Anterior cingulate cortex (tissue), 58 donors: ENCODE measurements at places on chromosomes 11 and 22.
A peak's percentile ranks its signal among the peaks of the same experiment; 100 is the strongest.

DNA sequence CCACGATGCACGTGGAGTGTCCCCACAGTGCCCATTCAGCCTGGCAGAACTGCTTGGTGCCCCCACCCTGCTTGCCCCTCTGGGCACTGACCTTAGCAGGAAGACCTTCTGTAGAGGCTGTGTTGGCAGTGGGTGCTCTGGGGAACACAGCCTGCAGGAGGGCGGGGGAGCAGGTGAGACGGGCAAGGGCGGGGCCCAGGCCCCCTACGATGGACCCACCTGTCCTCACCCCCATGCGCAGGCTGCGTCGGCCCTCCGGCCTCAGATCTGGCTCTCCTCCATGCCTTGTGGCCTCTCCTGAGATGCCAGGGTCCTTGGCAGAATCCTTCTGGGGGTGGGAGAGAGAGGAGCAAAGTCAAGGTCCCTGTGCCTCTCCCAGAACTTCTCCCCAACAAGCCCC lies 10.9 kb downstream of the CDC42BPG start:
- no peak for DNase-seq

- DNase-seq: no peak
Measured at GRCh38 chr11:70916351-70916750, 336.0 kb downstream of the SHANK2 start.

DNA sequence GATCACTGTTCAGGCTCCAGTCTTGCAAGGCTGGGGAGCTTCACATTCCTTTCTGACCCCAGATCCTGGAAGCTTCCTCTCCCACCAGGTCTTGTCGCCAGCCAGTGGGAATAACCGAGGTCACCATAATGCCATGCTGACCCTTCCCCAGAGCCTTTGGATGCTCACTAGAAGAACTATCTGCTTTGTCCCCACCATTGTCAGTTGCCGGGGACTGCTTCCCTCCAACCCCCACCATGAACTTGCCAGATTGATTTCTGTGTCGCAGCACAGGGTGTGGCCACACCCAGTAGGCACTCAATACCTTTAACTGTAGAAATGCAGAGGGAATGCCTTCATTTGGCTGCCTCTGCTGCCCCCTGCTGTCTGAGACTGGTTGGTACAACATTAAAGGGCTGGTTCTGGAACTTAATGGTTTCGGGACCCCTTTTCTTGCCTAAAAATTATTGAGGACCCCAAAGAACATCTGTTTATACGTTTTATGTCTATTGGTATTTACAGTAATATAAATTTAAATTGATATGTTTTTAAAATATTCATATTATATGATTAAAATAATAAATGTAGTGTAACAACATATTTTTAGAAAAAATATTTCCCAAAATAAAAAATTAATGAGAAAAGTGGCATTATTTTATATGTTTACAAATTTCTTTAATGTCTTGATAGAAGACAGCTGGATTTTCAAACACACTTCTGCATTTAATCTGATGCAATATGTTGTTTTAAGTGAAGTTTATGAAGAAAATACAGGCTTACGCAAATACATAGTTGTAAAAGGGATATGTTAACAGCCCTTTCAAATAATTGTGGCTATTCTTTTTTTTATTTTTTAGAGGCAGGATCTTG lies 6.7 kb upstream of the GDPD5 start:
- peak; percentile 32 for DNase-seq

- DNase-seq: no peak
Measured at GRCh38 chr22:27765706-27766291, 35.8 kb downstream of the MN1 start.

GRCh38 chr11:78977009-78977408 lies 402.3 kb upstream of the NARS2 start:
- DNase-seq: no peak

- DNase-seq: no peak
Measured at GRCh38 chr11:15845261-15845660, 511.1 kb downstream of the SOX6 start.

DNA sequence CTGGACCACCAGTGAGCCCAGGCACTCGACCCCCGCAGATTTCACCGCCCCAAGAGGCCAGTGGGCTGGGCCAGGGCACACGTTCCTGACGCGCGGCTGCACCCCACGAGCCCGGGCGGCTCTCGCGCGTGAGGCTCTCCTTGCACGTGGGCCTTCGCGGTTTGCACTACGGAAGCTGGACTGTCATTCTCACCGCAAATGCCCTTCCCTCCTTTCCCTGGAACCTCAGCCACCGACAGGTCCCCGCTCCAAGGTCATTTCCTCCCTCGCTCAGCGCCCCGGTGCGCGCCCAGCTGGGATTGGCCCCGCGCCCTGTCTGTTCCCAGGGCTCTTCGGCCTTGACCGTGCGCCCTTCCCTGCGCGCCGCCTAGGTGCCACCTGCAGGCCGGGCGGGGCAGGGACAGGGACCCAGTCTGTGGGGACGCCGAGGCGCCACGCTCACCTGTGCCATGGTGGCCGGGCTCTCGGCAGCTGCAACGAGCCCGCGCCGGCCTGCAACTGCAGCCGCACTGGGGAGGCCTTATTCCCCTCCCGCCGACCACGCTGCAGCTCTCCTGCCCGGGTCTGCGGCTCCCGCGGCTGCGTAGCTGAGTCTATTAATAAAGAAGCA lies 2.1 kb upstream of the CPT1A start:
- peak; percentile 7 for DNase-seq

GRCh38 chr11:31233425-31233824 lies 136.1 kb downstream of the DCDC1 start:
- no peak for DNase-seq

DNA sequence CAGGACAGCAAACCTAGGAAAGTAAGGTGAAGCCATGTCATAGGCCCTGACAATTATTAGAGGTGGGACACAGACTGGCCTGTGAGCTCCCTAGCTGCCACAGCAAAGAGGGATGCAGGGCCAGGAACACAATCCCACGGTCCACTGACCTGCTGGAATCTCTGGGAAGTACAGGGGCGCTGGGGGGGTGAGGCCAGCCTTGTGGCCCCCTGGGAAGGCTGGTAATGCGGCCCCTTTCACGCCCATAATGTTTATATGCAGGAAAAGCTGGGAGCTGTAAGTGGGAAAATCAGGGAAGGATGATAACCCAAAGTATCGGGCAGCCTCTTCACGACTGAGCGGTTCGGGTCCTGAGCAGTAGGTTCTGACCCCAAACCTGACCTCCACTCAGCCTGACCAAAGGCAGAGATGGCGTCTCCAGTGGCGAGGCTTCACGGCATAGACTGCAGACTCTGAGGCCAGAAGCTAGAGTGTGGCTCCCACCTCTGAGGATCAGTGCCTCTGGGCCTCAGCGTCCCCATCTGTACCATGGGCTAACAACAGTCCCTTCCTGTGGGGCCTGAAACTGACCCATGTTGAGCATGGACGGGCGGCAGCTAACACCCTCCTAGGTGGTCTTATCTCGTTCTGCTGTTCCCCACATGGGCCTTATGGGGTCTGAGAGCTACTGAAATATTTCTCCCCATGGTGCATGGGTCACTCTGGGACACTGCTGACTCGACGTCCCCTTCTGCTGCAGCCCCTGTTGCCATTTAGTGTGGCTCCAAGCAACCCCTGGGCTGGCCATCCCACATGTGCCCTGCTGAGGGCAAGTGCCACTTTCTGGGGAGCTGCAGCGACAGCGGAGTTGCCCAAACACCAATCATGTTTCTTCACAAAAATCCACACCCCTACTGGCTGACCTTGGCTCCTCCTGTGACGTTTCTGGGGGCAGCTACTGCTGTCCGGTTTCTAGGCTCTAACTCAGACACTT lies 101.8 kb downstream of the PHF21B start:
- DNase-seq: no peak

DNA sequence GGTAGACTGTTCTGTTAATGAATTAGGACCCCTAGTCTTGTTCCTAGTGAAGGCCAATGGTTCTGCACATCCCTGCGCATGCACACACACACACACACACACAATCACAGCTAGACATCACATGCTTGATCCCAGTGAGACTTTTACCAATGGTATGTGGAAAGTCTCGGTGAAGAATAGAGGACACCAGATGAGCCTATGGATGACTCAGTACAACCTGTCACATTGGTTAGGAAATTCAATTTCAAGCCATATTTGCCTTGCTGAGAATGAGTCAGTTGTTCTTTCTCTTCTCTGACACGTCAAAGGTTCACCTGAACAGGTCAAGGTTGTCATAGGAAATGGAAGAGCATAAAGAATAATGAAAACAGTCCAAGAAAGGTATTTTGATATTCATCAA lies 122.0 kb downstream of the SLC17A6 start:
- no peak for DNase-seq

- DNase-seq: no peak
Measured at GRCh38 chr11:11520231-11521015, 101.4 kb downstream of the GALNT18 start.

GRCh38 chr22:27747396-27748221 lies 53.9 kb downstream of the MN1 start:
- no peak for DNase-seq

DNA sequence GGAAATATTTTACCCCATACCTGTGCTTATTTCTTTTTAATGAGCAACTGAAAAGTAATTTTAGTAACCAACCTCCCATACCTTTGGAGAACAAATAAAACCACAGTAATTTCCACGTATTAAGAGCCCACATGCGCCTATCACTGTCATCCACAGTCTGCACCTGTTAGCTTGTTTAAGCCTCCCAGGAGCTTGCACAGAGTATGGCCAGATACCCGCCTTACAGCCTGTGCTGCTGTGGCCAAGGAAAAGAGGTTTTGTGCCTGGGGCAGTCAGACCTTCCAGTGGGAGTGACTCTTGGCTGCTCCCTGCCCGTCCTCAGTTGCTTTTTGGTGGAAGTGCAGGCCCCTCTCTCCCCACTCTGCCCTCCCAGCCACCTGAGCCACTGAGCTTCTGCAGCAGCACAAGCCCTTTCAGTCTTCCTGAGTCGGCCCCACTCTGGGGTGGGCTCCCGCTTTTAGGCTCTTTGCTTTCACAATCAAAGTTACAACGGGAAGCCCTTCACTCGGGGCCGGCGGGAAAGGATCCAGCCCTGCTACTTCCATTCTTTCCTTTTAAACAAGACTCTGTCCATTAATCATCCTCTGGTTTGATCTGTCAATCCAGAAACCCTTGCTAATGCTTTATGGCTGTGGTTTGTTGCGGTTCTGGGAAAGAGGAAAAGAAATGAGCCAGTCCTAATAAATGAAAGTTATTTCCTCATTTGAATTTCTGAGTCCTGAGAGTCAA lies 308.8 kb downstream of the TBC1D22A start:
- no peak for DNase-seq

- DNase-seq: no peak
Measured at GRCh38 chr22:46575911-46576555, 38.6 kb upstream of the CELSR1 start.

DNA sequence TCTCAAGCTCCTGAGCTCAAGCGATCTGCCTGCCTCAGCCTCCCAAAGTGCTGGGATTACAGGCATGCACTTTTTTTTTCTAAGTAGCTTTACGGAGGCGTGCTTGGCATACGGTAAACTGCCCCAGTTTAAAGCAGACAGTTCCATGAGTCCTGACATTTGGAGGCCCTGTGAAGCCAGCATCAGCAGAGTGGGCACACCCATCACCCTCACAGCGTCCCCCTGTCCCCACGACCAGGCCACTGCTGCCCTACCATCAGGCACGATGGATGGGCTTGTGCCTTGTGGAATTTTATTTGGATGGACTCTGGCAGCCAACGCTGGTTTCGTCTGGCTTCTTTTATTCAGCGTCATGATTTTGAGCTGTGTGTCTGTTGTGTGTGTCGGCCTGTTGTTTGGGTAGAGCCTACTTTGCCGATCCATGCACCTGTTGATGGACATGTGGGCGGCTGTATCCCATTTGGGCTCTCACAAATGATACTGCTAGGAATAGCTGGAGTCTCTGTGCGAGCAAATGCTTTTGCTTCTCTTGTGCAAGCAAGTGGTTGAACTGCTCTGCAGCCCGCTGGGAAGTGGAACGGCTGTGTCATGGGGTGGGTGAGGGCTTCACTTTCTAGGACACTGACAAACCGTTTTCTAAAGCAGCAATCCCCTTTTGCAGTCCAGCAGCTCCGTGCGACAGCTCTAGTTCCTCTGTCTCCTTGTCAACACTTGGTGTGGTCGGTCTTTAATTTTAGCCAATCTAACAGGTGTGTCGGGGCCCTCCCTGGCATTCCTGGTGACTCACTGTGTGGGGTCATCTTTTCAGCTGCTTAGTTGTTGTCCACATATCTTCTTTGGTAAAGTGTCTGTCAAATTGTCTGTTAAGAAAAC lies 23.8 kb downstream of the KCNQ1 start:
- no peak for DNase-seq

DNA sequence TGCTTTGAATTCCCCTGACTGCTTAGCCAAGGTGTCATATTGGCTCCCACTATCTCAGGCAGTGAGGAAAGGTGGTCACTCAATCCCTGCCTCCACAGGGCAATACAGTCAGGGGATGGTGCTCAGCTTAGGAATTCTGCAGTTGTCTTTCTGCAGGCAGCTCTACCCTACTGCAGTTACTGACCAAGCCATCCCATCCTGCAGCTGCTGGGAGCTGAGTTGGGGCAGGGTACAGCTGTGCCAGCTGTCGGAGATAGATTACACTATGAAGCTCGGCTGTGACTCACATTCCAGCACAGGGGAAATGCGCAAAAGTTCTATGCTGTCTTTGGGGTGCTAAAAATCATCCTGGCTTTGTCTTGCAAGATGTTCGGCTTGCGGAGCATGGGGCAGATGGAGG lies 4.4 kb upstream of the DAGLA start:
- no peak for DNase-seq

- no peak for DNase-seq
Measured at GRCh38 chr11:46898396-46899095, 19.8 kb downstream of the LRP4 start.

- no peak for DNase-seq
Measured at GRCh38 chr11:69350040-69350439, 56.1 kb downstream of the MYEOV start.

- DNase-seq: no peak
Measured at GRCh38 chr11:43489869-43490465, 131.2 kb downstream of the TTC17 start.

DNA sequence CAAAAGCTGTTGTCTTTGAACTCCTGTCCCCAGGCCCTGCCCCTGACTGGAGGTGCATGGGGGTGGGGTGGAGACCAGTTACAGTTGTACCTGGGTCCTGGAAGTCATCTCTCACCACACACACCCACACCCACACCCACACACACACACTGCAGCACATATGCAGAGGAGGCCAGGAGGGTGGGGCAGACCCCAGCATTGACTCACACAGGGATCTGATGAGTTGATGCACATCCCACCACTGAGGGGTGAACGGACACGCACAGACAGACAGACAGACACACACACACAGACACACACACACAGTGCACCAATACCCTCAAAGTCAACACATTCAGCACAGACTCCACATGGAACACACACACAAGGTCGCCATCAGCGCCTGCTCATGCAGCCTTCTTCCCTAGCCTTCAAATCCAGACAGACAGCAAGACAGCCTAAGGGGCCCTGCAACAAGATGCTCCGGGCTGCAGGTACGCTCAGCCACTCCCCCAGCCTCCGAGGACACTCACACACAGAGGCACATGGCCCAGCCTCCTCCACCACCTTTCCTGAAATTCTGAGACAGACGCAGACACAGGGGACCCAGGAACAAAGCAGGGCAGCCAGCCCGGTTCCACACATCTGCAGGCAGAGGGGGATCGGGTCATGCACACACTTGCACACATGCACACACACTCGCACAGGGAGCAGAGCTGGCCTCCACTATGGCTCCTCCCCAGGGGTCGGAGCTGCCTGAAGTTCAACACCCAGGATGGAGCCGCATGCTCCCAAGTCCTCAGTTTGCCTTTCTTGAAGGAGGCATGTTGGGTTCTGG lies 26.5 kb downstream of the SYT7 start:
- DNase-seq: no peak
